ENCODE measurements at places on chromosomes 6 and 20.

GRCh38 chr6:79296211-79296610, 61.7 kb upstream of the HMGN3 start:
- no peak for DNase-seq

- DNase-seq, result no peak
These were observed 105.7 kb downstream of the LCA5 start for GRCh38 chr6:79431537-79431933.

DNA sequence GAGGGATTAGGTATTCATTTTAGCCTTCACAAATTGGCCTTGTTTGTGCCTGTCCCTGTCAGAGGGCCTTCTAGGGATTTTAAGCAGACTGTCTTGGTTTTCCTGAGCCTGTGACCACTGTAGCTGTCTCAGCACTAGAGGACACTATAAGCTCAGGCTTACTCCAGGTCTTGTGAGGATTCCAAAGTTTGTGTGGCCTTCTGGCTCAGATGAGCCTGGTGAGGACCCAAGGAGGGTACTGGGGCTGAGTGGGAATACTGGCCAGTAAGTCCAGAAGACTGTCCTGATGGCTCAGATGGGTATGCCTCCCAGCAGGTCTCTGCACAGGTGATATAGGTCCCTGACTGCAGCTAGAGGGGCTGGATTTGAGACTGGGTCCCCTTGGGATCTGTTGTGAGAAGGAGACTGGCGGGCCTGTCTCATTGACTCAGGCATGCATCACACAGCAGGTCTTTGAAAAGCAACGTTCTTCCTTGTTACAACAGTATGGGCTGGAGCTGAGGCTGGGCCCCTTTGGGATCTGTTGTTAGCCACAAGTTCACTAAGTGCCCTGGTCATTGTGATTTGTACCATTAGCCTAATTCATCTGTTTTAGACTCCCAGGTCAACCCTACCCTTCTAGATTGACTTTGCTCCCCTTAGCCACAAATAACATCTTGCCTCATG, 26.3 kb upstream of the TFB1M start:
- DNase-seq, result no peak

DNA sequence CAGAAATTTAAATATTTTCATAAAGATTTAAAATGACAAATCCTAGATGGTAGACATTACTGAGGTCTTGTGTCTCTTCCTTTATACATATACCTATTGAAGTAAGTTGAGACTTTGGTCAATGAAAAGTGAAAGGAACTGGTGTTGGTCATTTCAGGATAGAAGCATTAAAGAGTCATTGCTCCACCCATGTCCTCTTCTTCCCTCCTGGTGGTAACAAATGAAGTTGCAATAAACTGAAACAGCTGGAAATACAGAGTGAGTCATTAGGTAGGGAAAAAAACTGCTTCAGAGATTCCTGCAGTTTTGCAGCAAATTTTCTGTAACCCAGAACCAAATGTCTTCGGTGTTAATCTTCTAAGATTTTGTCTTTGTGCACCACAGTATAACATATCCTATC, 448.0 kb downstream of the EYS start:
- DNase-seq, result no peak

- DNase-seq, result peak; percentile 86
These were observed at the start of gene TUBB for GRCh38 chr6:30719791-30720737. Gene TUBB (plus strand): TSS chr6:30720352. CDS start chr6:30720507, 155 bp downstream.

DNA sequence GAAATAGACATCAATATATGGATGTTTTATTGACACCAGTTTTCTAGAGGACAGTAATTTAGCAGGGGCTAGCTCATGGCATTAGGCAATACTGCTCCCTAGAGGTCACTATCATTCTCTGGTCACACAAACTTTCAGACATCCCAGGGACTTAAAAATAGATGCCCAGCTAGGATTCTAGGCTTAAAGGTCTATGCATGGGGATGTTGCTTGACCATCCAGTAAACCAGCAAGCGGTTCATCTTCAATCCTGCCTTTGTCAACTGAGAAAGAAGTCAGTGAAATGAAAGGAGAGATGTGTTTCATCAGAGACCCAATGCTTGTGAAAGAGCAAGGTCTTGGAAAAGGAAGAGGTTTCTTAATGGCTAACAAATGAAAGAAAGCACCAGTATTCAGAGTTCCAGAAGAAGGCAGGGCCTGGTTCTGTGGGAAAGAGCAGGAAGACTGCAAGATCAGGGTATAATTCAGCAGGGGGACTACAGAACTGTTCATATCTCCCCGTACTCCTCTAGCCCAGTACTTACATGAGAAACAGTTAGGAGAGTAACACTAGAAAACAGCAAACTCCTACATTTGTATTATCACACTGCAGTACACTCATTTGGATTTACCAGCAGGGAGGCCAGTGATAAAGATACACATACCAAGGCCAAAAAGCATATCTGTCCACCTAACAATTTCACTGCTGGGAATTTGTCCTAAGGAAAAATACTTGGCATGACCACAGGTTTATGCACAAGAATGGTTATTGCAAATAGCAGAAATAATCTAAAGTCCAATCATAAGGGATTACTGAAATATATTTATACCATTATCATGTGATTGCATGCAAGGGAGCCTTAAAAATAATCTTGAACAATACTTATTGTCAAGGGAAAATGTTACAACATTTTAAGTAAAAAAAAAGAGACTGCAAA, 151.4 kb upstream of the LAMA2 start:
- DNase-seq, result no peak

DNA sequence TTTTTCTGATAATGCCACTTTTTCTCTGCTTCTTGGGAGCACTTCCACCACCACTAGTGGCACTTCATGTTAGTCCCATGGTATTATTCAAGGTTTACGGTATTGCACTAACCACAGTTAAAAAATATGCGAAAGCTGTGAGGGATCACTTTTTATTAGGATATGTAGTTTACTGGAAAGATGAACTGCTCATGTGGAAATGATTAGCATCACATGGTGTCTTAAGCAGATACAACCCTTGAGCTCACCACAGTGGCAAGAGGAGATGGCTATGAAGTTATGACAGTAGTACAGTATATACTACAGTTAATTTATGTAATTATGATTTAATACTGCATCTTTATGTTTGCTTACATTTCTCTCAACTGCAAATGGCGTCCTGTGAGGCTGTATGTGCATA, 134.5 kb upstream of the HMGN3 start:
- DNase-seq, result no peak

- DNase-seq, result no peak
These were observed 52.0 kb downstream of the MYLIP start for GRCh38 chr6:16180696-16181438.

DNA sequence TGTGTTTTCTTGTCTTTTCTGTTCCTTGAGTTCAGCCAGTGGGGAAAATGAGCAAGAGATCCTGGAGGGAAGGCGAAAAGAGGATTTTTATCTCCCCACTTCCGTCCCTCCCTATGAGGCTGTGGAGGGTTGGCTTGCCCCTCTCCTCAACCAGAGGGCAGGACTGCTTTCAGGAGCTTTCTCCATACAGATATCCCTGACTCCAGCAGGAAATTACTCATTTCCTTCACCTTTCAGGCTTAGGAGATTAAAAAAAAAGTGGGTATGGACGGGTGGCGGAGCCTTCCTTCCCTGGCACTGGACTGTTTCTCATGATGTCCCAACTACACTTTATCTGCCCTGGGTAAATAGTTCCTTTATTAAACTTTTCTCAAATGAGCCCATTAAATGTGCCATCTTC, 241.2 kb downstream of the FRK start:
- no peak for DNase-seq

GRCh38 chr6:98498866-98499265, 335.5 kb upstream of the POU3F2 start:
- DNase-seq, result no peak

GRCh38 chr6:105199711-105200110, 19.9 kb upstream of the POPDC3 start:
- no peak for DNase-seq

- DNase-seq, result peak; percentile 17
These were observed 74.0 kb downstream of the SSR1 start for GRCh38 chr6:7238900-7239589.

GRCh38 chr20:40949346-40949745, 79.3 kb upstream of the TOP1 start:
- no peak for DNase-seq

- DNase-seq, result no peak
These were observed 40.7 kb downstream of the RGS17 start for GRCh38 chr6:153090241-153090930.

- no peak for DNase-seq
These were observed 17.1 kb upstream of the RPN2 start for GRCh38 chr20:37161830-37162549.

DNA sequence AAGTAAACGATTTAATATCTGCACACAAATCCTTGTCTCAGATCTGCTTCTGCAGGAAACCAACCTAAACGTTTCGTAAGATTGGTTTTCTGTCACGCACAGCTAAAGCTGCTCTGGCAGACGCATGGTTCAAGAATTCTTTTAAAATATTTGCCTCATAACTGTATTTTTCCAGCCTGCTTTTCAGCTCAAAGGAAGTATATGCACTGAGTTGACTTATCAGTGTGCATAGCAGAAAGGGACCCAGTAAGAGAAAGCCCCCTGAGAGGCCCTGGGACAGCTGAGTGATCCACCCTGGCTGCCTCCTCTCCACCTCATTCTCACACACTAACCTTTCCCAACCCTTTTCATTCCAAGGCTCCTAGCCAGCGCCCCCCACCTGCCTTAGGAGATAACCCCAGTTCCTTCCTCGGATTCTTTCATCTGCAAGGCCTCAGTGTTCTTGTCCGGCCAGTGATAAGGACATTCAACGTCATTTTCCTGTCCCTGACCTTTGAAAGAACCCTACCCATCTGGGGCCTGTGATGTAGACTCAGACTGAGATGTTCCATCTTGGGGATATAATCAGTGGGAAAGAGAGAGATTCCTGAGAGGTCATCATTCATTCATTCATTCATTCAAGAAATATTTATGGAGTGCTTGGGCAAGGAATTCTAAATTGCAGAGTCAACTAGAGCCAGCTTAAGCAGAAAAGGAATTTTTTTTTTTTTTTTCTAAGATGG, 22.4 kb upstream of the SLC9A8 start:
- DNase-seq, result no peak

DNA sequence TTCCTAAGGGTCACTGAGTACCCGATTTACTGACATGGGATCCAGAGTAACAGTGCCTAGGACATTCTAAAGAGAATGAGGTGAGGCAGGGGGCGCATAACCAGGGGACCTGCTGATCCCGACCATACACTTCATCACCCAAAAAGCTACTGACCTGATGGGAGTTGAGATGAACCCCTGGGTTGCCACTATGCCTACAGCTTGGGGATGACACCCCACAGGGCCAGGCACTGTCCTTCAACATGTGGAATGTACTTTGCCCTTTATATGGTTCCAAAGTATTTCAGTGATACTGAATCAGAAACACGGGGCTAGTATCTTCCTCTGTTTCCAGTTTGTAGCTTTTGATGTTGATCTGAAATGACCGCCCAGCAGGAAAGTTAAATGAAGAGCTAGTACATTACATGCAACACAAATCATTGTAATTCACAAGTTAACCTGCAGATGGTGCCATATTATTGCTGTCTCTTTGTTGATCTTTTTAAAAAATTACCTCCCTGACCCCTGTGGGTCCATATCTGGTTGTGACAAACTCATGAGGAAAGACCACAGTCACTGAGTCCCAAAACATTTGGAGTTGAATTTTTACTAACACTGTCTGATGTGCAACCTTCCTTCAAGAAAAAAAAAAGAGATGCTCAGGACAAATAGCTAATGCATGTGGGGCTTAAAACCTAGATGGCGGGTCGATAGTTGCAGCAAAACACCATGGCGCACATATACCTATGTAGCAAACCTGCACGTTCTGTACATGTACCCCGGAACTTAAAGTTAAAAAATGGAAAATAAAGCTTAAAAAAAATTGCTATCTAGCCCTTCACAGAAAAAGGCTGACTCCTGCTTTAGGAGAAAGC, 42.7 kb upstream of the GCNT2 start:
- no peak for DNase-seq

GRCh38 chr6:160194808-160195207, 63.8 kb downstream of the SLC22A2 start:
- DNase-seq, result no peak

GRCh38 chr20:62623488-62624324, 18.6 kb upstream of the SLCO4A1 start:
- DNase-seq, result peak; percentile 67
